ENCODE measurements at places on chromosomes 2 and 18. TPM values are rescaled to one million over a fixed set of nuclear protein-coding genes. Genes with fewer than 3 reads are reported as not detected.

PPIL3 gene
- total RNA-seq: 16.8 TPM

BOLL gene
- not detected for total RNA-seq

IL37 gene
- total RNA-seq: not detected

PHOSPHO2 gene
- 19.9 TPM for total RNA-seq

IL1R2 gene
- total RNA-seq: 15.9 TPM

AQP4 gene
- 0.27 TPM for total RNA-seq

CDH7 gene
- total RNA-seq: not detected

STEAP3 gene
- 2.8 TPM for total RNA-seq

NEURL3 gene
- total RNA-seq: 0.36 TPM

RNU2-63P gene
- total RNA-seq: not detected

GPBAR1 gene
- 5.3 TPM for total RNA-seq

SCN7A gene
- 142 TPM for total RNA-seq

TEX44 gene
- not detected for total RNA-seq

ANKRD30B gene
- total RNA-seq: not detected

ITGB6 gene
- not detected for total RNA-seq

ZNF532 gene
- total RNA-seq: 86.4 TPM

SGPP2 gene
- 0.49 TPM for total RNA-seq

LYPD6 gene
- total RNA-seq: 1.4 TPM

KCNJ13 gene
- not detected for total RNA-seq

KIF3C gene
- 9.4 TPM for total RNA-seq

MC5R gene
- total RNA-seq: not detected

TRABD2A gene
- total RNA-seq: 3.6 TPM

MROH2A gene
- not detected for total RNA-seq

RAB17 gene
- 2.8 TPM for total RNA-seq

TRAK2 gene
- total RNA-seq: 68.1 TPM

NLRC4 gene
- 1.8 TPM for total RNA-seq

PLB1 gene
- total RNA-seq: 6.4 TPM

GLB1L gene
- 9.0 TPM for total RNA-seq

CD8B2 gene
- not detected for total RNA-seq

MATN3 gene
- 0.54 TPM for total RNA-seq

FAM237A gene
- not detected for total RNA-seq

ARHGAP15 gene
- total RNA-seq: 4.8 TPM

TAF4B gene
- total RNA-seq: 10.9 TPM

PAIP2B gene
- 13.2 TPM for total RNA-seq

SLC39A6 gene
- total RNA-seq: 32.1 TPM

PROKR1 gene
- 0.28 TPM for total RNA-seq

Data from sigmoid colon (tissue), 7 donors.